ENCODE measurements at places on chromosomes 5 and 9.

DNA sequence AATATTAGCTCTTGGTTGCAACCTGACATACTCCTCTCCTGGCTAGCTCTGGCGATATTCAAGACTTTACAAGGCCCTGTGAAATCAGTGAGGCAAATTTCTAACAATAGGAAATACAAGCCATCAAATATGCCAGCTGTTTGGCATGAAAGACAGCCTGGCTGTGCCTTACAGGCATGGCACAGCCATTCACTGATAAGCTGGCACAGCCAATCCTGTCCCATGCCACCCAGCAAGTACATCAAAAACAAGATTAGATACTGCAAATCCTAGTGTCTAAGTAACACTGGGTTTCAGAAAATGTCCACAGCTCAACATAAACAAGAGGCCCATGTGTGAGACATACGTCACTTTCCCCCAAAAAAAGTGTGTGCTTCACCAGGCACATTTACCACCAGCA is 1045.8 kb upstream of the DMAC1 start:
- DNase-seq: no peak

DNA sequence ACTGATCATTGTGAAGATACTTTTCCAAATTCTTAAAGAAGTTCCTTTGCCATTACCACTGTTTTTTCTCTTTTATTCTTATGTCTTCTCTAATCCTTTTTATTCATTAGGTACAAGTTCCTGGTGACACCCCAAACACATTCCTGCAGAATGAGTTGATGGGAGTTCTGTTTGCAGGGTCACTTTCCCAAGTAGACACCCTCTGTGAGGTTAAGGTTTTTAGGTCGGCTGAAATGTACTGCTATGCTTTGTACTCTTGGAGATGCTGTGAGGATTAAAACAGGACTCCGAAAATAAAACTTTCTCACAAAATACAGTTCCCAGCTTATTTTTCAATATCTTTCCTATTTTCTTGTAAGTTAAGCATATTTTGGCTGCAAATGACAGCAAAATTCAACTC is 143.3 kb upstream of the TLE4 start:
- no peak for DNase-seq

GRCh38 chr9:98364086-98364485 is 108.6 kb upstream of the TBC1D2 start:
- DNase-seq: no peak

DNA sequence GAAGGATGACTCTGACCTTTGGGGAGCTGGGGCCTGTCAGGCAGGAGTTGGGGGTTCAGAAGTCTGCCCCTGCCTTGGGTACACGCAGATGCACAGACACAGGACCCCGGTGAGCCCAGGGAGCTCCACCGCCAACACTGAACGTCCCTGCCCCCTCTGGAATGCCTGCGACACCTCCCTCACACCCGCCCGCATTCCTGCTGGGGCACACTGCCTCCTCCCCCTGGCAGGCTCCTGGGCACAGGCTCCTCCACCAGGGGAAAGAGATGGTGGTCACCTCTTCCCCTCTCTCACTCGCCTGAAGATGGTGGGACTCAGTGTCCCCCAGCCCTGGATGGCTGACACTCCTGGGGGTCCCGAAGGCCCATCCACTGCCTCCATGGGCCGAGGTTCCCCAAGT is 12.0 kb downstream of the CRB2 start:
- DNase-seq: no peak

DNA sequence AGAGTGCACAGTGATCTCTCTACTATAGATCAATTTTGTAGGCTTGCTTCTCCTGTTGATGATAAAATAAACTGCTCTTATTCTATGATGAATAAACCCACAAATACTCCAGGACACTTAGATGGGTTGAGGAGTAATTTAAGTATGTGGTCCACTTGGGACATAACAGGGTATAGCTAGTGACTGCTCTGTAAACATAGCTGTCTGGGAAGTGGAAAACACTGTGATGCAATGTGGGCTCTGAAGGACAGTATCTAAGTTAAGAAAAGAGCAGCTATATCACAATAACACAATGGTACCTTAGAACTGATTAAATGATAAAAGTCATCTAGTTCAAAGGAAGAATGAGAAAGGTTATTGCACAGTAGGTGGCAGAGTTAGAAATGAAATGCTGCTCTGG is 294.3 kb upstream of the HAPLN1 start:
- DNase-seq: no peak

DNA sequence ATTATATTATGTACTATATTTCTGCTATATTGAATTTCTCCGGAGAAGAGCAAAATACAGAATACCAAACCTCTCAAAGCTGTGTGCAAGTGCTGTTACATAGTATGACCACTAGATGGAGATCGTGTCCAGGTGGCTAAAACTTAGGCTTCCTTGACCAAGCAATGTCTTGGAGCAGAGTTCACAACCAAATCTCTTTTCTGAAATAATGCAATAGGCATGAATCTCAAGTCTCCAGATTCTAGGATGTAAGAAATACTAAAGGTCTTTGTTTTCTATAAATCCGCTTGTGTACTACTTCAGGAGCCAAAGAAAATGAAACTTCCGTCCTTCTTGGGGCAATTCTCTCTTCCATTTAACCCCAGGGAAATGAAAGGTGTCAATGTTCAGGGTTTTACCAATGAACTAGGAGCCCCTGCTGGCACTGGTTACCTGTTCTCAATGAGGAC is 181.5 kb upstream of the RAI14 start:
- peak; percentile 57 for DNase-seq

DNA sequence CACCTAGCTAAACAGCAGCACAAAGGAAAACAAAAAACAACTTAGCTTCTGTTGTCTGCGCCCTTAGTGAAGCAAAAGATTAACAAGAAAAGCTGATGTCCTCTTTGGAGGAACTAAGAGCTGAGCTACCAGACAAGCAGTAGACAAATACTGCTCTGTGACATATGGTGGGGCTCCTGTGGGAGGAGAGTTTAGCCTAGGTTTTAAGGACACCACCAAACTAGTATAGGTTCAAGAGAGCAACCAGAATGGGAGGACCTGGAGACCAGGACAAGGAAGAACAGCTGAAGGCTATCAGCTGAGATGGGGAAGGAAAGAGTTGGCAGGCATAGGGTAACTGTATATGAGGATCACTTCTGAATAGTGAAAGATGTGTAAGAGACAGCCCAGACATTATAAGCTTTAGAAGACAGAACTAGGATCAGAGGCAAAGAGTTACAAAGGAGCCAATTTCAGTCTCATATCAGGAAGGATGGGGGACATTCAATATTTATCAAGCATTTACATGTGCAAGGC is 27.2 kb downstream of the FBXW2 start:
- DNase-seq: no peak

All from fibroblast of skin of right quadriceps (primary cell).